Nasal cavity respiratory epithelium epithelial cell of viscerocranial mucosa (primary cell): ENCODE measurements at places on chromosomes 6 and 20. TPM values are rescaled to one million over a fixed set of nuclear protein-coding genes. Genes with fewer than 3 reads are reported as not detected.

The TRAPPC3L gene
- total RNA-seq = not detected in 2 replicates

The SRSF12 gene
- 0.34 and 0.36 TPM in 2 replicates for total RNA-seq

The SLC16A10 gene
- total RNA-seq = not detected in 2 replicates

The SF3B5 gene
- total RNA-seq = 40.9 and 110 TPM in 2 replicates
